Stimulated activated CD8-positive, alpha-beta memory T cell treated with anti-CD3 and anti-CD28 coated beads, Interleukin-15, amount 100 ng/mL, for 4 hours (primary cell): ENCODE measurements at places on chromosomes 2 and 18.

GRCh38 chr2:34242763-34243123, 643.6 kb upstream of the FAM98A start:
- no peak for DNase-seq

DNA sequence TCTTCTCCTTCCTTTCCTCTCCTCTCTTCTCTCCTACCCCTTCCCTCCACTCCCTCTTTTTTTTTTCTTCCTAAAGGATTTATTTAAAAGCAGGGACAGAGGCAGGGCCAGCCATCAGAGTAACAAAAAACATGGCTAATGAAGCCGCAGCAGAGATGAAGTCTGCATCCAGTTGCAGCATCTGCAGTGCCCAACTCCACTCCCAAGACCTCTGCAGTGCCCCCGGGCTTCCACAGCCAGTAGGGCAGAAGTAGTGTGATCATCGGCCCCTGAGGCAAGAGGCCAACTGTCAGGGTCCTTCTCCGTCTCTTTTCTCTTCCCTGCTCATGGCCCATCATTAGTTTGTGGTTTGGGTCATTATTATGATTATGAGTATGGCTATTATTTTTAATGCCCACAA, 4.2 kb upstream of the EGR4 start:
- DNase-seq, result no peak

DNA sequence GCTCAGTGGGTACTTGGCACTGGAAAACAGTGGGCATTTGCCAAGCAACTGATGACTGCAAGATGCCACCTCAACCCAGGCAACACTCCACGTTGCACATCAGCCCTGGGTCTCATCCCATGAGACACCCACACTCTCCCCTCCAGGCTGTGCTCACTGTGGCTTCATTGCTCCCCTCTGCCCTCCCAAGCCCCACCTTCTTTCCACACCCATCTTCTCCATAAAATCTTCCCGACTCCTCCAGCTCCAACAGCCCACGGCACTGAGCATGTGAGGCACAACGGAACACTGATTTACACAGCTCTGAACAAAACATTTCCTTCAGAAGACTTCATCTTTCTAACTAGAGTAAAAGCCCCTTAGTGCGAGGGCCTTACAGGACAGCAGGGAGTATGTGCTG, 117.8 kb upstream of the ACAA2 start:
- DNase-seq, result no peak

GRCh38 chr18:40852406-40852805, 1102.6 kb upstream of the PIK3C3 start:
- DNase-seq, result no peak

- no peak for DNase-seq
Measured at GRCh38 chr18:76264198-76264875, 230.7 kb downstream of the ZNF516 start.

- DNase-seq, result no peak
Measured at GRCh38 chr2:32192418-32192817, 26.8 kb downstream of the SLC30A6 start.

DNA sequence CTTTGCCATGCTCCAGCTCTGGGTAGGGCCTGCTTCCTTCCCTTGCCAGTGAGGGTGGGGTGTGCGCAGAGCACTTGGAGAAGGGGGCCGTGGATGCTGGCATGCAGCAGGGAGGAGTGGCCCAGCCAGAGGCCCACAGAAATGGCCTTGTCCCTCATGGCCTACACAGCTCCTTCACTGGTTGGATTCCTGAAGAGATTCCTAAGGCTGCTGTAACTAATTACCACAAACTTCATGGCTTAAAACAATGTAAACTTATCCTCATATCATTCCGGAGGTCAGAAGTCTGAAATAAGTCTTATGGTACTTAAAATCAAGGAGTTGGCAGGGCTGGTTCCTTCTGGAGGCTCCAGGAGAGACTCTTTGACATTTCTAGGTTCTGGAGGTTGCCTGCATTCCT, 195.2 kb downstream of the GLI2 start:
- DNase-seq, result no peak

DNA sequence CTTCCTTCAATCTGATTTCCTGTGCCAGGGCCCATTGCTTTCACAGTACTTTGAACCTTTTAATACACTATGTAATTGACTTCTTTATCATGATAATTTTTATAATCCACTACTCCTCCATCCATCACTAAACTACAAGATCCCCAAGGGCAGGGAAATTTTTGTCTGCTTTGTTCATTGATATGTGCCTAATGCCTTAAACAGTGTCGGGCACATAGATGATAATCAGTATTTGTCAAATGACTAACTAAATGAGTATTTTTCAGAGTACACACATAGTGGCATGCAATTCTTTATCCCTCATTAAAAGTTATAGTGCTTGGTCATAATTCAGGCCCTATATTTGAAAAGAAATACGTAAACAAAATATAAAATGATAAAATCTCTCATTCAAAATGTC, 5.3 kb upstream of the STAMBP start:
- DNase-seq, result no peak

GRCh38 chr2:218754781-218755180, 27.2 kb upstream of the CYP27A1 start:
- DNase-seq, result no peak

GRCh38 chr18:55988537-55988936, 400.5 kb upstream of the TCF4 start:
- DNase-seq, result no peak

DNA sequence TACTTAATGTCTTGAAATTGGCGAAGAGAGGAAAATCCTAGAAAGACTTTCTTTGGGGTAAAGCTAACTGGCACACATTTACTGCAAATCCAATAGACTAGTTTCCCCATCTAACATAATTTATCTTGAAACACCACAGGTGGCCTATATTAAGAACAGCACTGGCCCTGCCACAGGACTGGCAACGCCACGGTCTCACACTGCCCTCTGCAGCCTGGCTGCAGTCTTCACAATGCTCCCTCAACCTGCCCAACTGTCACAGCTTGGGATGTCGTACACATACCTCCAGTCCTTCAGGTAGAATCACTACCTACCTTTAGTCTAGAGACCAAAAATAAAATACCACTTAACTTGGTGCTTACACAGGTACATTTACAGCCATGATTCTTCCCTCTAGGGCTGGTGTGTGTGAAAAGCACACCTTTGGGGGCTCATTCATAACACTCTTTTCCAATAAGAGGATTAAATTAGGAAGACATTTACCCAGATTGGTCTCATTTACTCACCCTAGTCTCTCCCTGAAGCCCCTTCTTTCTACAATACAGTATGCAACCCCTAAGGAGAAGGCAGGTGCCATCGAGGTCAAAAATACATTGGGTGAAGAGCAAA, 222.2 kb downstream of the C1D start:
- DNase-seq, result no peak

DNA sequence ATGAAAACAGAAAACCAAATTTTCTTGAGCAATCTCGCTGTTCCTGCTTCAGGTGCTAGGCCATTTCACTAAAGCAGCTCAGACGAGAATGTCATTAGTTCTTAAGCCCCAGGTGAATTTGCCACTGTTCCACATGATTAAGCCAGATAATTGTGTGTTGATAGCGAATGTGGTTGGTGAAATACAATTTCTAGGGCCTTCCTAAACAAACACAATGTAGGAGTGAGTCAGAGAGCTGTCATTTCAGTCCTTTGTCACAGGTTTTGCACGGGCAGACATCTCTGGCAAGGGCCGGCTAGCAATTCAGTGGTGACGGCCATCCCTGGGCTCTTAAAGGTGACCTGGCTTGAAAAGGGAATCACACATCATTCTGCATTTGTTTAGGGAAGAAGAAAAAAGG, 170.7 kb downstream of the TMEM182 start:
- DNase-seq, result no peak

DNA sequence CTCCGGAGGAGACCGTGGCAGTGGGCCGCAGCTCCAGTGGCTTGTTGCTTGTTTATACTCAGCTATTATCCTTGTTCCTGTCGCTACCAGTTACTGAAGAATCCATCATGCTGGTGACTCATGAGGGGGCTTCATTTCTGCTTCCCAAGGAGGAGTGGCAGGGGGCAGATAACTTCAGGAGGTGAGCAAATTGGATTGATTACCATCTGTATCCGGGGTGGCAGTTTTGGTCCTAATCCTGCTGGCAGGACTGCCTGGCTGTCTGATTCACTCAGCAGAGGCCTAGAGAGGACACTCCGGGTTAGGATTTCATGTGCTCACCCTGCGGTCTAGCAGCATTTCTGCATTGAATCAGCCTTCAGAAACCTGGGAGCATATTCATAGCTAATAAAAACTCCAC, 230.0 kb downstream of the ACTR3 start:
- no peak for DNase-seq

- no peak for DNase-seq
Measured at GRCh38 chr2:4782647-4783046, 909.5 kb upstream of the SOX11 start.

GRCh38 chr2:84989927-84990326, 19.0 kb downstream of the KCMF1 start:
- DNase-seq, result no peak

GRCh38 chr2:17195016-17195415, 323.2 kb downstream of the RAD51AP2 start:
- no peak for DNase-seq

- no peak for DNase-seq
Measured at GRCh38 chr2:101734505-101735165, 37.1 kb downstream of the MAP4K4 start.

- no peak for DNase-seq
Measured at GRCh38 chr2:70886541-70886987, 49.1 kb upstream of the ATP6V1B1 start.

DNA sequence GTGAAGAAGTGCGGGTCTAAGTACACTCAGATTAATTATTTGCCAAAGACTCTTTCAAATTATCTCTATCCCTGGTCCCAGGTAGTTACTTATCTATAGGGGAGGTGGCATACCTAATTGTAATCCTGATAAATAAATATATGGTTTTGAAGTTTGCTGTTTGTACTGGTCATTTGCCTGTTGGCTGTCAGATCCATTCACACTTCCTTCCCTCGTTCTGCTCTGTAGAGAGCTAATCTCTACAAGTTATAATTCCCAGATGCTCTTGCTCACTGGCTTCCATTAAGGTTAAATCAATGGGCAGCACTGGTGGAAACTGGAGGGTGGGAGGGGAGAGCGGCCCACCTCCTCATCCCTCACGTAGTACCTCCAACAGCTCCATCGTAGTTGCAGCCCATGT, 447.1 kb downstream of the TXNL1 start:
- DNase-seq, result no peak

DNA sequence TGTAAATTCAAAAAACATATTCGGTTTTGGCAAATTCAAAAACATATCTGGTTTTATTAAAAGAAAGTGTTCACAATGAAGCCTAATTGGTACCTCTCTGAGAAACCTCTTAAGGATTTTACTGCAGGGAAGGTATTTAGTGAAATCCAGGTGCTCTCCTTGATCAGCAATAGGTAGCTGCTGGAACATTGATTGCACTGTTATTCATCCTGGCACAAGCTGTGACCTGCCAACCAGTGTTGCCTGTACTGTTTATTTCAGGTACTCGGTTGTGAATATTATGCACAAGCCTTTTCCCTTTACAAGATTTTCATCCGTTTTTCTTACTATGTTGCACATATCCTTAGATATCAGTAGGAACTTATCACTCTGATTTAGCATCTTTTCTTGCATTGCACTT, 155.8 kb upstream of the ZEB2 start:
- no peak for DNase-seq

GRCh38 chr2:150063432-150063889, 424.0 kb downstream of the RND3 start:
- no peak for DNase-seq

DNA sequence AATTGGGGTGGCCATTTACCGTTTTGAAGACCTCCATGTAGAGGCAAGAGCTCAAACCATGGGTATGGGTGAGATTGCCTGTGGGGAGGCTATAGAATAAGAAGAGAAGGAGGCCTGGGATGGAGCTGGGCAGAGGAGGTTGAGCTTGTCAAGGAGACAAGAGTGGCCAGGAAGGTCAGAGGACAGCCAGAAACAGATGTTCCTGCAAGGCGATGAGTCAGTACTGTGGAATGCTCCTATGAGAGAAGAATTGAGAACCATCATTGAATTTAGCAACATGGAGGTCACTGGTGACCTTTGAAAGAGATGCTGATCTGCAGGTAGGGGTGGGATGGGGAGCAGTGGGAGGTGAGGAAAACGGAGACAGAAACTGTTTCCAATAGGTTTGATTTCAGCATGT, 3.5 kb downstream of the ACSL3 start:
- DNase-seq, result no peak

- DNase-seq, result no peak
Measured at GRCh38 chr2:55158111-55158814, 73.8 kb downstream of the CLHC1 start.

DNA sequence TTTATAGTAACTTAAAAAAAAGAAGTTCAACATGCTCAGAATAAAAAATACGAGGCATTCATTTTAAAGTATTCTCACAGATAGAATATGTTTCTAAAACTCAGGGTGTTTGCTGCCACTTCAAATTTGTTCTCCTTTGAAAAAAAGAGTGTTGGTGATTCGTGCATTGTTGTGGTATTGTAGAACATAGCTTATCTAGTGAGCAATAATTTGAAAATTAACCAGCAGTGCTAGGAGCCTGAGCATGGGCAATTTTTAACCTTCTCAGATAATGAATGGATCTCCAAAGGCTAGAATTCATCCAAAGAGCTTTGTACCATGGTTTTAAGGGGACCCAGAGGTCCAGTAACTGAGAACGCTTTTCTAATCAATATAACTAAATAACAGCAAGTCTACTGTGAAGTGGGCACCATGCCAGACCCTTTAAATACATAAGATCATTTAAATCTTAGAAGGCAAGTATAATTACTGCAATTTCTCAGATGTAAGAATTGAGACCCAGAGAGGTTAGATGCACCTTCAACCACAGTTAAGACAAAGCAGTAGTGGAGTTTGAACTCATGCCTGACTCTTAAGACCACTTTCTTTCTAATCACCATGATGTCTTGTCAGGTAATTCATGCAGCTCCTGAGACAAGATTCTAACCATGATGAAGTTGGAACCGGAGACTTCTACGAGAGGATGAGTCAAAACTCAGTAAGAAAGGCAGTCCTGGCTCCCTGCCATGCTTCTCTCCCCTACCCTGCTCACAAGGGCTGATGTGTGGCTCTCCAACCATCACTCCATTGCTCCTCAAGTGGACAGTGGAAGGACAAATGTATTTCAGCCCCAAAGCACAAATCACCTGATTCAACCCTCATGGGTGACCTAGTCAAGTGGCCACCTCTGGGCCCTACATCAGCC, 3.4 kb downstream of the CYRIA start:
- no peak for DNase-seq

DNA sequence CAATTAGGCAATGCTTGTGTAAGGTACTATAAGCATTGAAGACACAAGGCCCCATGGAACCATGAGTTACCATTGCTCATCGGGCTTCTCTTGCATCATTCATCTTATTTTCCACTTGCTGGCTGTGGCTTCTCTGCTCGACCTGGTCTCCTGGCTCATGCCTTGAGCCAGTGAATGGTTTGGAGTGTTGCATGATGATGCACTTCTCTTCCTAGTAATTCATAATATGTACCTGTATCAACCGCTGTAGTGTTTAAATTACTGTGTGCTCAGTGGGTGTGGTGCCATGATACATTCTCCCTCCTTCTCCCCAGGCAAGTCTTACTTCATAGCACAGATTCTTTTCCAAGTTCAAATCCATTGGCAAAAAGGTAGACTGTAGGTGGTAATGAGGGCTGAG, 66.8 kb downstream of the ABCA12 start:
- DNase-seq, result no peak
